ENCODE measurements at places on chromosomes 2 and 18.

DNA sequence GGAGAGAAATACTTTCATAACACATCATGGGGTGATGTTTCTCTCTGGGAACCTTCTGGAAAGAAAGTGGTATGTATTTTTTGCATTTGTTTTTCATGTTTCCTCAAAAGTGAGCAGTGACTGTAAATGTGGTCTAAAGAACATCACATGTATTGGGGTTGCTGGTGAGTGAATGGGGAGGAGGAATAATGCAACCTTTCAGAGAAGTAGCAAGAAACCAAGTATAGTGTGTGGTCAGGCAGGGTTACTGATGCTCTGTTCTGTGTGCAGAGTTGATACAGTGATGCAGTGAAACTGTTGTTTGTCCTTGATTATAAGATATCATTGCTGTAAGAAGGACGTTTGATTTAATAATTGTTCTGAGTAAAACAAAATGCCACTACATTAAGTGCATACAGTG, 24.1 kb downstream of the ADNP2 start:
- DNase-seq, result no peak

- no peak for DNase-seq
Measured at GRCh38 chr2:165905854-165906253, 47.7 kb downstream of the TTC21B start.

DNA sequence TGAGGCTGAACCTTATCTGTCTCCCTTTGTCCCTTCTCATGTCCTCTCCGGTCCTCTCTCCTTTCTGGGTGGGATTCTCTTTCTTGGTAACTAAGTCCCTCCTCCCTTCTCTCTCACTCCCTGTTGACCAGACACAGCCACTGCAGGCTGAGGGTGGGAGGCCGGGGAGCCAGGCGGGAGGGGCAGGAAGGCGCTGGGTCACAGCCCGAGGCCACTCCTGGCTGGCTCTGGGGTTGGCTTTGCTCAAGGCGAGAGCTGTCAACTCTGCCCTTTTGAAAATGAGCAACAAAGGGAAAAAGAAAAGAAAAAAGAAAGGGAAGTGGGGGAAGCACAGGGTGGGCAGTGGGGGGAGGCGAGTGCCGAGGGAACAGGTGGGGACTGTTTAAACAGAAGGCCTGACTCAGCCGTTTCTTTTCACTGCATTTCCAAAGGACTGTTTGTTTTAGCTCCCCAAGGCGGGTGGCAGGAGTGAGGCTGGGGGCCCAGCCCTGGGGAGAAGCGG, 70.5 kb upstream of the IGFBP5 start:
- no peak for DNase-seq

GRCh38 chr18:48962252-48962993, 11.7 kb upstream of the SMAD7 start:
- DNase-seq, result no peak

DNA sequence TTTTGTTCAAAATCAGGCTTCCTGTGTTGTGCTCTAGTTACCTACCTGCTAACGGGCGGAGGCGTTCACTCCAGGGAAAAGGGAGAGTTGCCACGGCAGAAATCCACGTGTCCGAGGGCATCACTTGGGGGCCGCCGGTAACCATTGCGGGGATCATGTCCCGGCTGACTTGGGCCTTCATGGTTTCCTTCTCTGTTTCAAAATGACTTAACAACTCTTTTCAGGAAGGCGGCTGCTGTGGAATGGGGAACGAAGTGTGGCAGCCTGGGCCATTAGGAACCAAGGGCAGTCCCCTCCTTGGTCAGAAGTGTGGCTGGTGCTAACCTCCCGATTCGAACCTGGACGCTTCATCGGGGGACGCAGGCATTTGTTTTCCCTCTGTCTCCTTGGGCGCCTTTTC, 56.8 kb downstream of the INPP5D start:
- no peak for DNase-seq

DNA sequence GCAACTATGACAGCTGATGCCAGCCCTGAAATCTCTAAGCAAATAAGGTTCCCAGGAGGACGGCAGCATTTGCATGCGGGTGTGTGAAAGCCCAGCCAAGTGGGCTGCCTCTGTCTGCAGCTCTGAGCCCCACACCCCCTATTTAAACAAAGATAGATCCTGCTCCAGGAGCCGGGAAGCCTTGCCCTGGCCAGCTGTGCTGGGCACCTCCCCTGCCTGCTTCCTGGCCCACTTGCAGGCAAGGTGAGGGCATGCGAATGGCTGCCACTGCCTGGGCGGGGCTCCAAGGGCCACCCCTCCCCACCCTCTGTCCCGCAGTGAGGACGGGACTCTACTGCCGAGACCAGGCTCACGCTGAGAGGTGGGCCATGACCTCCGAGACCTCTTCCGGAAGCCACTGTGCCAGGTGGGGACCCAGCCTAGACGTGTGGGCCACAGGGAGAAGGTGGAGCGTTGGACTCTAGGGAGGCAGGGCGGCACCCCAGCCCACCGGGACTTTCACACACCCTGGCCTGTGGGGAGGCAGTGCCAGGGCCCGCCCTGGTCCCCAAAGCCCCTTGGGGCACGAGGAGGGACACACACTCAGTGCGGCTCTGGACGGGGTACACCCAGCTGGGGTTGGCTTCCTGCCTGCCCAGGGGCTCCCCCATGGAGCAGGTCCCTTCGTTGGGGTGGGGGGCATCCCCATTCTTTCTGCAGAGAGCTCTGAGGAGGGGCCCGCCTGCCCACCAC, at the start of gene ANO7:
ANO7 (plus strand) TSS at position 317 of the 732 bp plus-strand sequence. CDS start 1,387 bp downstream, outside the sequence.
- no peak for DNase-seq

DNA sequence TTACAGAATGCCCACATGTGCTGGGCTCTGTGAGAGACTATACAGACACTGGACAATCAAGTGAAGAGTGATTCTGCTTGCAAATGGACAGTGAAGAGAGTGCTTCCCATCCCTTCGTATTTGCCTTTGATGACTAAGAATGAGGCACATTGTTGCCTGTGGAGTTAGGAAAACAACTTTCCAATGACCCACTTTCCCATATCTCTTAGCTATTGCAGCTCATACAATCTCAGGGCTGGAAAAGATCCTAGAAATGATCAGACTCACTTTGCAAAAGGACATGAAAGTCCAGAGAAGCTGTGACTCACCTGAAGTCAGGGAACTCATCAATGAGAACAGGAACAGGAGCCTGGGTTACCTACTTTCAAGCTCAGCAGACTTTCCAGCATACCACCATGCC, 440.5 kb upstream of the TCF4 start:
- no peak for DNase-seq

GRCh38 chr2:70888366-70888922, 47.3 kb upstream of the ATP6V1B1 start:
- no peak for DNase-seq

- no peak for DNase-seq
Measured at GRCh38 chr2:64276417-64277095, 132.3 kb upstream of the PELI1 start.

GRCh38 chr2:46845542-46846486, 69.8 kb downstream of the MCFD2 start:
- no peak for DNase-seq

DNA sequence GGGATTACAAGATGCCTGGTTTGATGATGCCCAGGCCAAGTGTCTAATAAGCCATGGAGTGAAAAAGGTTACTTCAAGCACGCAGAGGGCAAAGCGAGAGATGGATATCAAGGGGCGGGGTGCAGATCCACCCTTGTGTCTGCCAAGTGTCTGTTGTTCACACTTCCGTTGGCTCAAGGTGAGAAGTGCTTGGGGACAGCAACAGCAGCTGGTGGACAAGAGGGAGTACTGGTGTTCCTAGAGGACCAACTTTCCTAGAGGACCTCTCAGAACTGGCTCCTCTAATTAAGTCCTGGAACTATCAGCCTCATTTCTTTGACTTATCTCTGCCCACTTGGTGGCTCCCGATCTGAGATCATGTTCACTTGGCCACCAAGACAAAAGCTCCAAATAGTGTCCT, 299.1 kb downstream of the PRKCE start:
- no peak for DNase-seq

GRCh38 chr2:20122864-20123263, 71.4 kb upstream of the LAPTM4A start:
- DNase-seq, result no peak

GRCh38 chr18:33123862-33124518, 316.5 kb downstream of the CCDC178 start:
- DNase-seq, result no peak

GRCh38 chr2:109726379-109727270, 67.5 kb upstream of the RGPD5 start:
- DNase-seq, result no peak

DNA sequence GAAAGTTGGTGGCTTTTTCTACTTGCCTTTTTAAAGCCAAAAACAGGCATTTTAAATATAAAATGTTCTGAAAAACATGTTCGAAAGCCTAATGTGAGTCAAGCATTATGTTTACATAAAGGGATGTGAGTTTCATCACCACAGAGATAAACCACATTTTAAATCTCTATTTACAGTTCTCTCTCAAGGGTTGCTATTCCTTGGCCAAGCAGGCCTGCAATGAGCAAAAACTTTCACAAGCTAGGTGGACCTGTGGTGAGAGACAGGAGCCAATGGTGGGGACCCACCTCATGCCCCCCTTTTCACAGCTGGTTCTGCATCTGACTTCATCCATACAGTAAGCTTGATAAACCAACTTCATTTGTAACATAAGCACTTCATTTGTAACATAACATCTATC, 65.1 kb downstream of the CUL3 start:
- DNase-seq, result no peak

GRCh38 chr18:36139245-36139644, 9.5 kb downstream of the ELP2 start:
- DNase-seq, result no peak

DNA sequence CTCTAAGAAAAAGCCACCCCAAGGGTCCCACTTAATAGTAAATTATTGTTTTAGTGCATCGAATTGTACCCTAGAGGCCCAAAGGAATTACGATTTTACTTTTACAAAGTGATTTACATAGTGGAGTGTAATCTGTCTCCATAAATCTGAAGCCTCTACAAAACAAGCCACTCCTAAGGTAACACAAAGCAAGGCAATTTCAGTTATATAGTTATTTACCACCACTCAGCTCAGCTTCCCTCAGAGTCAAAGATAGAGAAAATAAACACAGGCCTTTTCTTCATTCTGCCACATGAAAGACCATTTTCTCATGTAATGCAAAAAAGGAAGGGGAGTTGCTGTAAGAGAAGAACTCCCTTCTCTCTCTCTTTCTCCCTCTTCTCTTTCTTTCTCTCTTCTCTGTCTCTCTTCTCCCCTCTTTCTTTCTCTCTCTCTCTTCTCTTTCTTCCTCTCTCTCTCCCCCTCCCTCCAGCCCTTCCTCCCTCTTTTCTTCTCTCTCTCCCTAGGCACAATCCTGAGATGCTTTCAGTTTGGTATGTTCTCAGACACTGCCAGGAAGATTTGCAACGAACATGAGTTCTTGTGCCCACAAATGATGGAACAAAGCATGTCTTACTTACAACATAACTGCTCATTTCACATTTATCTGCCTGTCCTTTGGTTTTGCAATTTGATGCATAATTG, 264.5 kb downstream of the BCL2 start:
- DNase-seq, result no peak

GRCh38 chr2:217160978-217161973, 301.4 kb upstream of the TNP1 start:
- no peak for DNase-seq

GRCh38 chr2:98412751-98413458, 31.8 kb upstream of the INPP4A start:
- DNase-seq, result no peak

DNA sequence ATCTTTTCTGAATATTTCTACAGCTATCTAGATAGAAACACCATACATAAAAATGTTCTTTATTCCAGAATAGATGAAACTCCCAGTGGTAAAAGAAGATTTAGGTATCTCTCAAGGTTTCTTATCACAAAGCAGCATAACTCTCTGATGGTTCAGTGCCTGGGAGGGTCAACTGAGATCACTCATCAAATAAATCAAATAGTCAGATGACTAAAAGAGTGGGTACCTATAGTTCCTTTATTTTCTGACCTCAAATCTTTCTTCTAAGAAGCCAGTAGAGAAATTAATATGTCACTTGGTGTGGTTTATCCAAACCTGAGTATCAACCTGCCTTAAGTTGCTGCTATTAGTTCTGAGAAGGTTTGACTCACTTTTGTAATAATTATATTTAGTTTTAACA, 120.9 kb downstream of the TMEFF2 start:
- no peak for DNase-seq

GRCh38 chr2:66390811-66391210, 44.1 kb upstream of the MEIS1 start:
- DNase-seq, result no peak

- DNase-seq, result no peak
Measured at GRCh38 chr18:79697178-79697577, 17.6 kb downstream of the CTDP1 start.

GRCh38 chr2:91442246-91442905, 2750.9 kb downstream of the RPIA start:
- no peak for DNase-seq

- DNase-seq, result no peak
Measured at GRCh38 chr2:195406886-195407603, 250.0 kb upstream of the SLC39A10 start.

- DNase-seq, result peak; percentile 46
Measured at GRCh38 chr2:235493775-235494715, at the start of gene AGAP1. Gene AGAP1, plus strand, starts transcription at chr2:235494043.

Data from omental fat pad (tissue), 4 donors.